ENCODE measurements at places on chromosomes 4 and X.
A peak's percentile ranks its signal among the peaks of the same experiment; 100 is the strongest.

GRCh38 chr4:65999518-65999871 is 329.2 kb upstream of the EPHA5 start:
- DNase-seq, result no peak

DNA sequence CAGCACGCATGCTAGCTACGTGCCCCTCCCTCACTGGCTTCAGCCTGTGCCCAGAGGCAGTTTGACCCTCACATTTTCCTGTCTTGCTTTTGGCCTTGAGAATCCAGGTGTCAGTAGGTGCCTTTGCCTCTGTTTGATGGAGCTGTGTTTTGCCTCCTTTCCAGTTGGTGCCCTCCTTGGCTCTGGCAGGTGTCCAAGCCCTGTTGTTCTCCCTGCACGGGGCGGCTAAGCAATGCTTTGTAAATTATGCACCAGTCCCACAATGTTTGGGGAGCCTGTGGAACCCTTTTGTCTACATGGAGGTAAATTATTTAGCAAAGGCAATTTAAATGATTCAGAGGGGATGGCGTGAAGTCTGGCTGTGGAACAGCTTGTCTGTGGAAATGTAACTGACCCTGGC is 202.9 kb upstream of the BOD1L1 start:
- DNase-seq, result no peak

DNA sequence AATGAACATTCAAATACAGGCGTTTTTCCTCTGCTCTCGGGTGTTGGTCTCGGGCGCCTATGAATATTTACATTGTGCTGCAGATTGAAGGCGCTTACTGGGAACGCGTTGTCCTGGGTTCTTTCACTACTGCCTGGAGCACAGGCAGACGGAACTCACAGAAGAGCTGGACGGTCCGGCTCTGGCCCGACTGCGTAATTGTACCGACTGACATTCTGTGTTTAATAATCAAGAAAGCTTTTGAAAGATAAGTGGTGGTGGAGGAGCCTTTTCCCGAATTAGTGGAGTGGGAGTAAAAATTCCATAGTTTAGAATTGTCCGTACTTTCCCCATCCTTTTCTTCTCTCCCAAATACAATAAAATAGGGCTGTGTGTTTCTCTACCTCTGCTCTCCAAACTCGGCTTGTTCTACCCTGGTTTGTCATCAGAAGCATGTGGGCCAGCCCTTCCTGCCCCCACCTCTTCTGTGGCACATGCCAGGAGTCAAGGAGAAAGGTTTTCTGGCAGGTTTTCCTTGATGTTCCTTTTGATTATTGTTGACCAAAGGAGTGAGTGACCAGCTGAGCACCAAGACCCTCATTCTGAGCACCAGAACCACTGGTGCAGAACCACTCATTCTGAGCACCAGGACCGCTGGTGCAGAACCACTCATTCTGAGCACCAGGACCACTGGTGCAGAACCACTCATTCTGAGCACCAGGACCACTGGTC is 2.3 kb downstream of the FHDC1 start:
- no peak for DNase-seq

- DNase-seq, result no peak
Measured at GRCh38 chrX:145687146-145687545, 130.5 kb upstream of the SLITRK2 start.

GRCh38 chr4:109499513-109499912 is 60.5 kb upstream of the MCUB start:
- no peak for DNase-seq

- no peak for DNase-seq
Measured at GRCh38 chr4:150501009-150501727, 80.8 kb upstream of the MAB21L2 start.

DNA sequence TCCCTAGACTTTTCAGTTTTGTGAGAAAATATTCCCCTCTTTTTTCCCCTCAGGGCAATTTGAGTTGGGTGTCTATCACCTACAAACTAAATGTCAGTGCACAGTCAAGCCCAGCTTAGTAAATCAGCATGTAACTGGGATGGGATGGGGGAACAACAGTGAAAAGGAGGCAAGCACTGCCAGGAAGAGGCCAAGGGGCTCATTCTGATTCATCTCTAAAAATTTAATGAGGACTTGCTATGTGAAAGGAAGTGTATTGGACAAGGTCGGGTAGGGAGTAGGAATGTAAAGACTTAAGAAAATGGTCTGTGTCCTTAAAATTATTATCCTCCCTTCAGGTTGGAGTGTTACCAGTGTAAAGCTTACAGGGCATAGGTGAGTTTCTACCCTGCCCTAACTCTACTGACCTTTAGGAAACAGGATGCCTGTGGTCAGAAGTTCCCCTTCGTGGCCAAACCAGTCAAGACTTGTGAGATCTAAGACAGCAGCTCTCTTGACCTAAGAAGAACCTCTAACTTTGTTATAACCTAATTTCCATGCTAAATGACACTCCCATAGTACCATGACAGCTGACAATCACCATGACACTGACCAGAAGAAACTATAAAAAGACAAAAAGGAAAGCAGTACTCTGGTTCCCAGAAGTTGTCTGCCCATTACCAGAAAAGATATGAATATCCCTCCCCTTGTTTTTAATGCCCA is 194.4 kb upstream of the LDB2 start:
- DNase-seq, result no peak

- DNase-seq, result no peak
Measured at GRCh38 chrX:86141786-86142185, 6.5 kb upstream of the DACH2 start.

DNA sequence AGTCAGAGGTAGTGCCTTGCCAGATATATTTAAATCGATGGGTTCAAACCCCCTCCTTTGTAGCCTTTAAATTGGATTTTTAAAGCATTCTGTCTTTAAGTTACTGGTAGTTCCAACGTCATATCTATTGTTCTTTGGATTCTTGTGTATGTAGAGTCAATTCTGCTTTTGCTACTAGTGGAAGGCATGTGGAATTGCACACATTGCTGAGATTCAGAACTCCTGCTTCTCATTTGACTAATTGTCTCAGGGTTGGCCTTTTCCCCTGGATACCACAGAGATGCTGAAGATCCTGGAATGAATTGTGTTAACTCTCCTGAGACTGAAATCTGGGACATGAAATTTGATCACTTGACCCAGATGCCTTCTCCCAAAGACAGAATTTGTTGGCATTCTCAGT is 328.3 kb upstream of the RPS6KA3 start:
- no peak for DNase-seq

DNA sequence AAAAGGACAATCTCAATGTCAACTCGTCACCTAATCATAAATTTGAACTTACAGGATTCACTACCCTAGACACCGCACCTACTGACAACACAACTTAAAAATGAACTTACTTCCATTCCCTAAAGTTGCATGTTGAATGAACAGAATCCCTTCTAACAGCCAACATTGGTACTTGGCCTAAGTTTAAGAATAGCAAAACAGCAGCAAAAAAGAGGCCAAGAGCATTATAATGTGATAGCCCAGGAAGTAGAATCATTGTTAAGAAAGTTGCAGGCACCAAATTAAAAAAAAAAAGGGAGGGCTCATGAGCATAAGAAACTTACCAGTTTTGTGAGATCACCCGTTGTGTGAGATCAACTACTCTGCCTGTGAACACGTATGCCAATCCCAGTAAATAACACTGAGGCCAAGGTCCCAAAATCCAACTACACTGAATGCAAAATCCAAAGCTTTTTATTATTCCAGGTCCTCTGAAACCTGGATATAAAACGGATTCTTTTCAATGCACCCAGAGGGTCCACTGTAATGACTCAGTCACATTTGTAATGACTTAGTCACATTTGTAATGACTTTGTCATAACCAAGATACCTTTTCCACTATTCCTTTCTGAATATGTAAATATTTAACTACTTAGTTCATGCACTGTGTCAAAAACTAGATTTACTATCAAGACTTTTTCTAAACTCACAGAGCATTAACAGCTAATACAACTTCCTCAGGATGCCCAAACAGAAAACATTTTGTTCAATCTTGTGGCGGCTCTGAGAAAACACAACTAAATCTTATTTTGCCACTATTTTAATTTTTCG is 6.8 kb downstream of the HNRNPDL start:
- DNase-seq, result no peak

DNA sequence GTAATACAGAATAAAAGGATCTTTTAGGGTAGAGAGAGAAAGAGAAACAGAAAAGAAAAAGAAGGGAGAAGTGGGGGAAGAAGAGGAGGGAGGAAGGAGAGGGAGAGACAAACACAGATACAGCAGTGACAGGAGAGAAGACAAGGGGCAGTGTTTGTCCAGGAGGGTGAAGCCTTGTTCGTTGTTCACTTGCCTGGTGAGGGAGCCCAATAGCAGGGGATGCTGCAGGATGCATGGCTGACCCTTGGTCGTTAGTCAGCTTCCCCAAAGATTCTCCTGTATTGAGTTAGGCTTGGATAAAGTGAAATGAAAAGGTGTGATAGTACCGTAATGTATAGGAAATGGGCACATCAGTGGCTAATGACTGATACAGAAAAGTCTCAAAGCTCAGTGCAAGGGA is 403.7 kb downstream of the IL15 start:
- DNase-seq, result peak; percentile 43

DNA sequence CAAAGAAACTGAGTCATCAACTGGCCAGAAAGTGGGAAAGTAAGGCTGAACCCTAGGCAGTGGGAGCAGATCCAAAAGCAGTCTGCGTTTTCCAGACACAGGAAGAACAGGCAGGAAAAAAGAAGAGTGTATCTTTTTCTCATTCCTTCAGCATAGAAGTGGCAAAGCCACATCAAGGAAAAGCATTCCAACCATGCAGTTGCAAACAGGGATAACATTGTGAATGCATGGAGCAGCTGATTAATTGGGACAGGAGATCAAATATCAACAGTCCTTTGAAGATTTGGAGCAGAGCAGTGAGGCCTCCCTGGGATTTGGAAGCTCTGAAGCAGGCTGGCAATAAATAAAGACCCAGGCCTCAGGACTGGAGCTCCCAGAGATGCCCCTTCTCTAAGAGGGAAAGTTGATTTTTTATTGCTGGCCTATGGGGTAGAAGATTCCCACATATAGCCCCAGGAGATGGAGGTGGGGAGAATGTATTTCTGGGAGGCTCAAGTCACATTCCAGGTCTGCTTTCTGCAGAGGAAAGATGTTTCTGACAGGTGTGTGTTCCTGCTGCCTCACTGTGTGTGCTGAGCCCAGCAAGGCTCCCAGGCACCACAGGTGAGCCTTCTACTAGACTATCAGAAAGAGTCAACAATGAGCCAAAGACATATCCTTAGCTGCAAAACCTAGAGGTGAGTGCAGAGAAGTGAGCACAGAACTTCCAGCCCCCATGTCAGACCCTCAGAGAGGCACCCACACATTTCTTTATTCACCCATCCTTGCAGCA is 222.5 kb downstream of the RAB28 start:
- DNase-seq, result no peak

- DNase-seq, result no peak
Measured at GRCh38 chrX:101287402-101287801, 3.7 kb downstream of the TAF7L start.

GRCh38 chr4:182560358-182560757 is 317.2 kb downstream of the TENM3 start:
- DNase-seq, result peak; percentile 88

- DNase-seq, result no peak
Measured at GRCh38 chr4:5459236-5459635, 249.1 kb downstream of the EVC2 start.

- DNase-seq, result no peak
Measured at GRCh38 chrX:53660004-53660403, 26.5 kb downstream of the HUWE1 start.

DNA sequence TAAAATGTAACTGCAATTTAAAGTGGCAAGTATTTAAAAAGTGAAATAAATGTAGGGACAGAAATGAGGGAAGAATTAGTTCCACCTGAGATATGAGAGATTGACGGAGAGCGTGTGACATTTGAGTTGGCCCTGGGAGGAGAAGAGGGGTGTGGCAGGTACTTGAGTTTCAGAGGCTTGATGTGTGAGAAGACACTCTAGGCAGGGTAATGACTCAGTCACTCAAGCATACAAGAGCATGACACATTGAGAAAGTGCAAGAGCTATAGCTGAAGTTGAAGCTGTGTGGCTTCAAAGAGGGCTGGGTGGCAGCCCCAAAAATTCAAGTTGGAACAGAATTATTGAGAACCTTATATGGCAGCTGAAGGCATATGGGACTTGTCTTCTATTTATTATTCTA is 420.5 kb downstream of the SLITRK2 start:
- DNase-seq, result no peak

DNA sequence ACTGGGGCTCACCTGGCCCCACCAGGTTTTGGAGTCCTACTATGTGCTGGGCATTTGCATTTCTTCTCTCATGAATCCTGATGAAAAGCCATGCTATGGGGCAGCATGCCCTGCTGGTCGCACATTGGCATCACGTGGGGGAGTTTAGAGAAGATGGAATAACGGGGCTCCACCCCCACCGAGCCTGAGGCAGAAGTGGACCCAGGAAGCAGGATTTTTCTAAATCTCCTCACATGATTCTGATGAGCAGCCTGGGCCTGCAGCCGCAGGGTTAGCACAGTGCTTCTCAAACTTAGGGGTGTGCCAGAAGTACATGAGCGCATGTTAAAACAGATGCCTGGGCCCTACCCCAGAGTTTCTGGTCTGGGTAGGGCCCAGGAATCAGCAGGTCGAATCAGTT is 4.6 kb upstream of the SORCS2 start:
- no peak for DNase-seq

- DNase-seq, result no peak
Measured at GRCh38 chr4:82623121-82623683, 61.4 kb upstream of the TMEM150C start.

DNA sequence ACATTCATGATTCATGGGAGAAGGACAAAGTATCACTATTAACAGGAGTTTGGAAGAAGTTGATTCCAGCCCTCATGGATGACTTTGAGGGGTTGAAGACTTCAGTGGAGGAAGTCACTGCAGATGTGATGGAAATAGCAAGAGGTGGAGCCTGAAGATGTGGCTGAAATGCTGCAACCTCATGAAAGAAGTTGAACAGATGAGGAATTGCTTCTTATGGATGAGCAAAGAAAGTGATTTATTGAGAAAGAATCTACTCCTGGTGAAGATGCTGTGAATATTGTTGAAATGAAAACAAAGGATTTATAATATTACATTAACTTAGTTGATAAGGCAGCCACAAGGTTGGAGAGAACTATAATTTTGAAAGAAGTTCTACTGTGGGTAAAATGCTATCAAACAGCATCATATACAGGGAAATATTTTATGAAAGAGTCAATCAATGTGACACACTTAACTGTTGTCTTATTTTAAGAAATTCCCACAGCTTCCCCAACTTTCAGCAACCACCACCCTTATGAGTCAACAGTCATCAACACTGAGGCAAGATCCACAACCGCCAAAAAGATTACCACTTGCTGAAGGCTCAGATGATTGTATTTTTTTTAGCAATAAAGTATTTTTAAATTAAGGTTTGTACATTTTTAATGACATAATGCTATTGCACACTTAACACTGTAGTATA is 302.6 kb downstream of the CBLL2 start:
- DNase-seq, result no peak

GRCh38 chrX:67731061-67731460 is 187.2 kb downstream of the AR start:
- no peak for DNase-seq

DNA sequence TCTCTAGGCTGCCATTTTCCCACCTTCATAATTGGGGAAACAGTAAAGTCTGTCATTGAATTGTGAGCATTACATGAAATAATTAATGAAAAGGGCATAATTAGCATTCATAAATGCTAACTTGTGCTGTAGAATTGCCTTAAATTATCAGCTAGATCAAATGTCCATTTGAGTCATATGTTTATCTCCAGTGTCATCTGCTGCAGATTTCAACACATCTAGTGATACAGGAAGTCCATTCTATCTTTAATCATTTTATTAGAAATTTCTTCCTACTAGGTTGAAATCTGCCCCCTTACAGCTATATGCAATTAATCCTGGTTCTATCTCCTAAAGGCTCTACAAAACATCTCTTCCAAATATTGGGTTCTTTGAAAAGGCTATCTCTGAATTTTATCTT is 240.3 kb upstream of the GALNT7 start:
- no peak for DNase-seq

All from H9 (cell line).